ENCODE measurements at places on chromosomes 1 and 21.

GRCh38 chr1:118116909-118117308 is 68.1 kb downstream of the SPAG17 start:
- DNase-seq, result no peak

DNA sequence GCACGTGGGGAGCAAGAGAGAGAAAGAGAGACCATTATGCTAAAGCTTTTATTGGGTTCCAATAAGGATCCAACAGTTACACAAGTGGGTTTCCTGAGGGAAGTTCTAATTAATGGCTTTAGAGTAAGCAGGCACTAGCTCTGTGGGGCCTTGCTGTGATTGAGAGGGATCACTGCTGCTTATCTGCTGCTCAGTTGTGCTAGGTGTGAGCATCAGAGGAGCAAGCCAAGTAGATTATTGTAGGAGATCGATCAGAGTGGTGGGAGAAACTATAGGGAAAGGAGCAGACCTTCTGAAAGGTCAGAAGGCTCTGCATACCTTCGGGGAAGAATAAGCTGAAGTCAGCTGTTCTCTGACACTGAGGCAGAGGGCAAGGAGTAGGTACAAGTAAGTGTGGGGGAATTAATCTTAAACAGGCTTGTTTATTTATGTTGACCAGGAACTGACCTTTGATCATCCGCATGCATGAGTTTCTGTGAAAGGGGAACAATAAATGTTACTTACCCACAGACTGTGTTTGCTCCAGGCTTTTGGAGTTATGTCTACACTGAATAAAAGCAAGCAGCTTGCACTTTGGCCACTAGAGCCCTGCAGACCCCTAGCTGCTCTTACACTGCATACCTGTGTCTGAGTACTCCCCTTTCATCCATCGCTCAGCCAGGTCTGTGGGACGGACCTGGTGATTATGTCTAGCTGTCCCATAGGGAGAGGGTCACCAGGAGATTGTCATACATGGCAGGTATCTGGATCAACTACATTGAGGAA is 89.7 kb downstream of the TNNI3K start:
- no peak for DNase-seq

DNA sequence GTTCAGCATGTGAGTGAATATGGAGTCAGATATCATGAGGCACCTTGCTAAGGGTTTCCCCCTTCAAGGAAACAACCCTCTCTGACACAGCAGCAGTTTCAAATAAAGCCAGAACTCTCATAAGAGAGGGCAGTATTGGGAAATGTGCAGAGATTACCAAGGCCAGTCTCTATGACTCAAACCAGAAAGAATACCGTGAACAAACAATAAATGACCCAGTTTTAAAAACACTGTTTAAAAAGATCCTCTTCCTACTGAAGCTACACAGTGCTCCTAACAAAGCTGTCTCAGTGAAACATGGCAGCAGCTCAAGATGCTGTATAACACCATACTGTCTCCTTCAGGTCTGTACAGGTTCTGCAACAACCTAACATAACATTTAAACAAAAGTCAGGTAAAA is 102.6 kb downstream of the KIAA0319L start:
- peak; percentile 13 for DNase-seq

DNA sequence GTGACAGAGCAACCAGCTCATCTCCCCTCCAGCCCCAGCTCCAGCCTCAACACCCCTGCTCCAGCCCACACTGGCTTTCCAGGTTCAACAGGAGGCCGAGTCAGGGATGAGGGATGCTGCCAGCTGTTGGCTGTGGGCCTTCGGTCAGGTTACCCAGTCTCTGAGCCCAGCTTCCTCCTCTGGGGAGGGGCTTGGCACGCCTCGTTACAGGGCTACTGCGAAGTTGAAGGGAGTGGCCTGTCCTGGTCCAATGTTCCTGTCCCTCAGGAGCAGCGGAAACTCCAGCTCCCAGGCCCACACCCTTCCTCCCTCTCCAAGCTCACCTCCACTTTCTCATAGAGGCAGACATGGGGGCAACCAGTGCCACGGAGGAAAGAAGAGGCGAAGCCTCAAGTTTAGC is 15.1 kb upstream of the TAS1R2 start:
- DNase-seq, result no peak

GRCh38 chr1:187408212-187409004 is 579.7 kb downstream of the PLA2G4A start:
- DNase-seq, result no peak

DNA sequence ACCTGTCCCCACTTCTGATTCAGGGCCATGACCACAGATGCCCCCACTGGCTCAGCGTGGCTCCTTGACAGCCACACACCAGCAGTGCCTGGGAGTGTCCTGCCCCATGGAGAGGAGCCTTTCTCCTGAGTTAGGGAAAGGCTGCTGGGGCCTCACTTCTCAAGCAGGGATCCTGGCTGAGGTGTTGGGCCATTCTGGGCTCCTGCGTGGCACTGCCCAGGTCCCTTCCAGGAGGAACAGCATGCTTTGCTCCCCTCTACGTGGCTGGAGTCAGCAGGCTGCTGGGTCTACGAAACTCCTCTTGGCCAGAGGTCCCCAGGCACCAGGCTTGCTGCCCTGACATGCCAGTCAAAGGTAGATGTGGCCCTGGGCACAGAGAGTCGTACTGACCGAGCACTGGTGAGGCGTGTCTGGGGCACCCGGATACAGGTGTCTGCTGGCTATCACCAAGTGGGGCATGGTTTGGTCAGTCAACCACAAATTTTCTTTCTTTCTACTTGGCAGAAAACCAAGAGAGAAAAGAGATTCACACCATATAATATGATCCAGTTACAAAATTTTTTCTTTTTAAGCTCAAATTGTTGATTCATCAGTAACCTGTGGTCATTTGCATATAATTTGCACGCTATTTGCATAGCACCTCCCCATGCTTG is 4.1 kb downstream of the ADORA1 start:
- DNase-seq, result no peak

DNA sequence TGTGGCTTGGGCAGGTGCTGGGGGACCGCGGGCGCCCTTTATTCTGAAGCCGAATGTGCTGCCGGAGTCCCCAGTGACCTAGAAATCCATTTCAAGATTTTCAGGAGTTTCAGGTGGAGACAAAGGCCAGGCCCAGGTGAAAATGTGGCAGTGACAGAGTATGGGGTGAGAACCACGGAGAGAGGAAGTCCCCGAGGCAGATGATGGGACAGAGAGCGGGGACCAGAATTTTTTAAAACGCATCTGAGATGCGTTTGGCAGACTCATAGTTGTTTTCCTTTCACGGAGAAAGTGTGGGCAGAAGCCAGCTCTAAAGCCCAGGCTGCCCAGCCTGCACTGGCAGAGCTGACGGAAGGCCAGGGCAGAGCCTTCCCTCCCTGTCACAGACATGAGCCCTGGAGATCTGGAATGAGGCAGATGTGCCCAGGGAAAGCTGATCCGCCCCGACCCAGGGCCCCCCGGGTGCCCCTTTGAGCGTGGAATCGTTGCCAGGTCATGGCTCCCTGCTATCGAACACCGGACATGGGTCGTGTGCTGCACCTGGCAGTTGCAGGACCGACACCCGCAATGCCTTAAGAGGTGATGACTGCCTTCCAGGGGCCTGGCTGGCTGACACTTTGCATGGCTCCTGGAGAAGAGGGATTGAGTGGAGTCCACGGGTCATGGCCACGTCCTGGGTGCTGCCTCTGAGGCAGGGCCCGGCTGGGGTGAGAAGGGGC is 6.5 kb upstream of the SLX9 start:
- no peak for DNase-seq

- DNase-seq, result no peak
Measured at GRCh38 chr1:53580009-53580400, 120.8 kb downstream of the DMRTB1 start.

DNA sequence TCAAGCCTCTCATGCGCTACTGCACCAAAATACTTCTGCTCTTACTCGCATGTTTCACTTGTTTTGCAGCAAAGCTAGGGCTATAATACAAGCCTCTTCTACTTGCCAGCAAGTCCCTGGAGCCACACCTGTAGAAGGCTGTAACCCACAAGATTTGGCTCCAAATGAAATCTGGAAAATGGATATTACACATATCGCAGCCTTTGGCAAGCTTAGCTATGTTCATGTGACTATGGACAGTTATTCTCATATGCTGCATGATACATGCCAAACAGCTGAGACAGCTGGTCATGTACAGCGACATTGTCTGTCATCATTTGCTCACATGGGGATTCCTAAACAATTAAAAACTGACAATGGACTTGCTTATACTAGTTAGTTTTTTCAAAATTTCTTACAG is 270.3 kb downstream of the COL11A1 start:
- DNase-seq, result no peak

GRCh38 chr1:36034692-36035091 is 49.2 kb upstream of the TEKT2 start:
- DNase-seq, result no peak

GRCh38 chr1:227911376-227911775 is 36.4 kb downstream of the WNT9A start:
- no peak for DNase-seq

GRCh38 chr1:2150801-2151200 is 43.8 kb downstream of the FAAP20 start:
- no peak for DNase-seq
